Cardiac muscle cell (in vitro differentiated cells and primary cell): ENCODE measurements at places on chromosomes 7 and 10. TPM values are rescaled to one million over a fixed set of nuclear protein-coding genes. Genes with fewer than 3 reads are reported as not detected.

The CLRN3 gene
- not detected in 2 replicates for polyA plus RNA-seq

The ADRB1 gene
- polyA plus RNA-seq: 0.28 and 1.6 TPM in 2 replicates

GRCh38 chr10:103451091-103451813, 918 bp downstream of the CALHM2 start:
- no peak for DNase-seq

The TET1 gene
- 10.9 and 14.4 TPM in 2 replicates for polyA plus RNA-seq

The CUBN gene
- 0.79 and 1.4 TPM in 2 replicates for polyA plus RNA-seq

DNA sequence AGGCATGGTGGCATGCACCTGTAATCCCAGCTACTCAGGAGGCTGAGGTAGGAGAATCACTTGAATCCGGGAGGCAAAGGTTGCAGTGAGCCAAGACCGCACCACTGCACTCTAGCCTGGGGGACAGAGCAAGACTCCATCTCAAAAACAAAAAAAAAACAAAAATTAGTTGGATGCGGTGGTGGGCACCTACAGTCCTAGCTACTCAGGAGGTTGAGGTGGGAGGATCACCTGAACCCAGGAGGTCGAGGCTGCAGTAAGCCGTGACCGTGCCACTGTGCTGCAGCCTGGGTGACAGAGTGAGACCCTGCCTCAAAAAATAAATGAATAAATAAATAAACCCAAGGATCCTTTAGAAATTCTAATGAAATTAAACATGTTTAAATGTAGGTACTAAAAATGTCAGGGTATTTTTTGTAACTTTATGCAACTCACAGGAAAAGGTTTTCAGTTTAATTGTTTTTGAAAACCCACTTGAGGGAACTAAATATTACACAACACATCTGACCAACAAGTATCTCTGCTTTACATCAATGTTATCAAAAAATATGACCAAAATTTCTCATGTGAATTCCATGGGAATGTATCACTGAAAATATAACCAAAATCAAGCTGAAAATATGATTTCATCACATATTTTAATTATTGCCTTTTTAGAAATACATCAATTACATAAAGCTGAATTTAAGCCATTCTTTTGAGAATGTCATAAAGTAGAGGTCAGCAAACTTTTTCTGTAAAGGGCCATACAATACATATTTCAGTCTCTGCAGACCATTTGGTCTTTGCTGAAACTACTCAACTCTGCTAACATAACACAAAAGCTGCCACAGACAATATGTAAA, 23.9 kb downstream of the UPF2 start:
- DNase-seq: no peak

DNA sequence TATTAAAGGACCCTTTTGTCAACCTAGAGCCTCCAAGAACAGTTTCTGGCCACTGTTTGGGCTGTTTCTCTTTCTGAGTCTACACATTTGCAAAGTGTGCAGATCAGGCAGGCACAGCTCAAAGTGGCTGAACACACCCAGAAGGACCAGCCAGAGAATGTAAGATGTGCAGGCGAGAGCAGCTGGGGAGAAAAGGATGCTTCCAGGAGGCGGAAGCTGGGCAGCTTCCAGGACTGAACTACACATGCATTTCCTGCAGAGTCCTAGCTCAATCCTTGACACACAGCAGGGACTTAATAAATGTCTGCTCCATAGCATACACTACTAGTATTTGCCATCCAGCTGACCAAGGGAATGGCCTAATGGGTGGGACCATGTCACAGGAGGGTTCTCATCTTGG, 70.9 kb downstream of the CTBP2 start:
- DNase-seq: no peak

The PDZD7 gene
- polyA plus RNA-seq: 2.4 and 7.7 TPM in 2 replicates
